ENCODE measurements at places on chromosomes 4 and X. TPM values are rescaled to one million over a fixed set of nuclear protein-coding genes. Genes with fewer than 3 reads are reported as not detected.
A peak's percentile ranks its signal among the peaks of the same experiment; 100 is the strongest.

PLAC1 gene
- not detected for total RNA-seq

UGT2B17 gene
- total RNA-seq: not detected

GRCh38 chrX:13094828-13095341, 50.5 kb upstream of the FAM9C start:
- H3K27ac ChIP-seq: no peak overlapping the region
- peaks cover 47% of the 10 kb centered on the region for H3K4me1 ChIP-seq
- no peak for DNase-seq
- H3K4me3 ChIP-seq: no peak overlapping the region
- no peaks in the 10 kb centered on the region for H3K27me3 ChIP-seq

DNA sequence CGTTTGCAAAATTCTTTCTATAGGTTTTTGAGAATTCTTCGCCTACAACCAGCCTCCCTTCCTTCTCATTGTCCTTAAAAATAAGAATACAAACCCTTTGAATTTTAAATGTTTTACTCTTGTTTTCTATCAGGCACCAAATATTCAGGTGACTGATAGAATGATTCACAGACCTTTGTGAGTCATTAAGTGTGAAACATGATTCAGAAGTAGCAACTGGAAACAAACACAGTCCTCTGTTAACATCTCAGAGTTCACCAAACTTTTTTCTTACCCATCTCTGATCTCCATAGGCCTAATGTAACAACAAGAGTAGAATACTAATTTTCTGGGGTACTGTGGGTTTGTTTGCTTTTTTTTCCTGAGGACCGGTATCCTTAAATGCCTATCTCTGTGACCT, 63.4 kb upstream of the MAB21L2 start:
- H3K27me3 ChIP-seq: no peaks in the 10 kb centered on the region
- DNase-seq: no peak
- peaks cover 9% of the 10 kb centered on the region for H3K36me3 ChIP-seq
- peak overlapping the region; percentile 96 for H3K27ac ChIP-seq

GRCh38 chr4:170423137-170423536, 333.4 kb upstream of the AADAT start:
- no peaks in the 10 kb centered on the region for H3K36me3 ChIP-seq
- H3K27me3 ChIP-seq: no peaks in the 10 kb centered on the region
- no peak for DNase-seq
- no peak overlapping the region for H3K27ac ChIP-seq
- no peak overlapping the region for H3K4me3 ChIP-seq

- H3K36me3 ChIP-seq: peaks cover 15% of the 10 kb centered on the region
- no peak for DNase-seq
- no peaks in the 10 kb centered on the region for H3K4me1 ChIP-seq
- H3K27me3 ChIP-seq: no peaks in the 10 kb centered on the region
- H3K4me3 ChIP-seq: no peak overlapping the region
Observed at GRCh38 chrX:2484256-2484655, 16.5 kb downstream of the DHRSX start.

- no peaks in the 10 kb centered on the region for H3K4me1 ChIP-seq
- no peaks in the 10 kb centered on the region for H3K27me3 ChIP-seq
Observed at GRCh38 chrX:153450114-153450948, 4.5 kb upstream of the TREX2 start.

DNA sequence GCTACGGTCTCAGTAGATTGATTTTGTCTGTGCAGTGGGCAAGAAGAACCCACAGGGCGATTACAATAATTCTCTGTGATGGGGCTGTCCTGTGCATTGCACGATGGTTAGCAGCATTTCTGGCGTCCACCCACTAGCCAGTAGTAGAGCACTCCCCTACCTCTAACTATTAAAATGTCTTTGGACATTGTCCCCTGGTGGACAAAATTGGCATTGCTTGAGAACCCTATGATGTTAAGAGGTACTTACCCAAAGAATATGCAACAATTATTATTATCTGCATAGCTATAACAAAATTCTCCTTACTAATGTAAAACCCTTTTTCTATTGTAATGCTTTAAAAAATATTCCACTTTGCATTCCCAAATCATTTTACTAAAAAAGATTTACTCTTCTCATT, 109.5 kb upstream of the VCX3A start:
- H3K27ac ChIP-seq: no peak overlapping the region
- no peak for DNase-seq
- H3K27me3 ChIP-seq: no peaks in the 10 kb centered on the region
- H3K4me1 ChIP-seq: no peaks in the 10 kb centered on the region

- H3K27ac ChIP-seq: no peak overlapping the region
- H3K27me3 ChIP-seq: no peaks in the 10 kb centered on the region
- DNase-seq: no peak
- no peaks in the 10 kb centered on the region for H3K4me1 ChIP-seq
Observed at GRCh38 chr4:172858731-172859230, 309.8 kb upstream of the GALNT7 start.

Measured in Calu3 (cell line).